ENCODE measurements at places on chromosomes 6 and 20. TPM values are rescaled to one million over a fixed set of nuclear protein-coding genes. Genes with fewer than 3 reads are reported as not detected.

The SRF gene
- total RNA-seq = 34.2 TPM

The NKX2-2 gene
- total RNA-seq = not detected

The FOXC1 gene
- total RNA-seq = 7.6 TPM

The SUPT3H gene
- total RNA-seq = 5.0 TPM

The ADGRF5 gene
- 71.1 TPM for total RNA-seq

The SEMG1 gene
- total RNA-seq = not detected

The GPR63 gene
- total RNA-seq = 0.32 TPM

The SULF2 gene
- total RNA-seq = 68.7 TPM

DNA sequence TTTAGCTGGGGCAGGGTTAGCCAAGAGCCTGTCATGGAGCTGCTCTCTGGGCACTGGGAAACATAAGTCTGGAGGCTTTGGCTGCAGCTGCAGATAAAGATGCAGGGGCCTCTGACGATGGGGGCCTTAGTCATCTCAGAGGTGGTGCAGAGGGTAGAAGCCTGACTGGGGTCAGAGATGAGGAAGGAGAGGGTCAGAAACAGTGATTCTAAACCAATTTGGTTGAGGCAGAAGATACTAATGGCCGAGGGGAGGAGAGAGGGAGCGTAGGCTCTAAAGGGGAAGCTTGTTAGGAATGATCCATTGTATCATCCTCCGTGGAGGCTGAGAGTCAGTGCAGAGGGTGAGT, 33.8 kb downstream of the PLEKHG1 start:
- DNase-seq = no peak

DNA sequence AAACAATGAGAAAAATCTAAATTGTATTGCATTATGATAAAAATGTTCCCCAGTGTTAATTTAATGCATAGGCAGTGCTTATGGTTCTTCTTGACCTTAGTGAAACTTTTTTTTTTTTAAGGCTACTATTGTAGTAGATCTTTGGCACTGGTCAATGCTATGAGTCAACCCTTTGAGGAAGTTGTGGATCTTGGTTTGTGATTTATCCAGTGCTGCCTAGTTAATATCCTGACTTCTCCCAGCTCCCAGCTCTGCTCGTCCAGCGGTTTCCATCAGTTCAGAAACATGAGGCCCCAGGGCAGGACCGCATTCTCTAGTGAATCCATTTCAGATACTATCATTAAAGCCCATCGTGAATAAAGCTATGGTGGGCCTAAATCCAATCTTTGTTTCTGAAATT, 364.5 kb upstream of the JARID2 start:
- no peak for DNase-seq

DNA sequence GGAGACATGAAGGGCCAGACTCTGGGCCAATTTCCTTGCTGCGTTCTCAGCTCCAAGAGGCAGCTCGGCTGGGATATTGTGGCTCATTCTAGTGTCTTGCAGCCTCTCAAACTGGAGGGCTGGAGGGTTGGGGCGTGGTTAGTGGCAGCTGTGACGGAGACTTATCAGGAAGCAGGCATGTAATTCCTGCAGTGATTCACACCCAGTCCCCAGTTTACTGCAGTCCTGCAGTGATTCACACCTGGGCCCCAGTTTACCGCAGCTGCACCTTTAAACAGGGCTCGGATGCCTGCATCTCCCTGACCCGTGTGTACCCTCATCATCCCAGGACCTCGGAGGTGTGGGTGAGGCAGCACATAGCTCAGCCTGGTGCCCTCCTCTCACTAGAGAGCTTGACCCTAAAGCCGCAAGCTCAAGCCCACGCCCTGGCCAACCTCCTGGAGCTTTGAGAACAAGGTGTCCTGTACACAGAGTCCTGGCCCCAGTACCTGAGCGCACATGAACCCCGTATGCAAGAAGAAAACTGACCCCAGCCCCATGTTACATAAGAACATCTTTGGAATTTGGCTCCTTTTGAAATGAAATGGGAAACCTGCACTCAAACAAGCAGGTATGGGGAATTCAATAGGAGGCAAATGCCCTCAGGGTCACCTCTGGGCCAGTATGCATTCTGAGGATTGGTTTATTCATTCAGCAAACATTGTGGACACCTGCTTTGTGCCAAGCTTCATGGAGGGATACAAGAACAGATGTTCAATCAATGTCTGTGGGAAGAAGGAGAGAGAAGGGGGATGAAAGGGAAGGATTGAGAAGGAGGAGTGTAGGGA, 55.3 kb upstream of the FAM83D start:
- DNase-seq = peak; percentile 76

DNA sequence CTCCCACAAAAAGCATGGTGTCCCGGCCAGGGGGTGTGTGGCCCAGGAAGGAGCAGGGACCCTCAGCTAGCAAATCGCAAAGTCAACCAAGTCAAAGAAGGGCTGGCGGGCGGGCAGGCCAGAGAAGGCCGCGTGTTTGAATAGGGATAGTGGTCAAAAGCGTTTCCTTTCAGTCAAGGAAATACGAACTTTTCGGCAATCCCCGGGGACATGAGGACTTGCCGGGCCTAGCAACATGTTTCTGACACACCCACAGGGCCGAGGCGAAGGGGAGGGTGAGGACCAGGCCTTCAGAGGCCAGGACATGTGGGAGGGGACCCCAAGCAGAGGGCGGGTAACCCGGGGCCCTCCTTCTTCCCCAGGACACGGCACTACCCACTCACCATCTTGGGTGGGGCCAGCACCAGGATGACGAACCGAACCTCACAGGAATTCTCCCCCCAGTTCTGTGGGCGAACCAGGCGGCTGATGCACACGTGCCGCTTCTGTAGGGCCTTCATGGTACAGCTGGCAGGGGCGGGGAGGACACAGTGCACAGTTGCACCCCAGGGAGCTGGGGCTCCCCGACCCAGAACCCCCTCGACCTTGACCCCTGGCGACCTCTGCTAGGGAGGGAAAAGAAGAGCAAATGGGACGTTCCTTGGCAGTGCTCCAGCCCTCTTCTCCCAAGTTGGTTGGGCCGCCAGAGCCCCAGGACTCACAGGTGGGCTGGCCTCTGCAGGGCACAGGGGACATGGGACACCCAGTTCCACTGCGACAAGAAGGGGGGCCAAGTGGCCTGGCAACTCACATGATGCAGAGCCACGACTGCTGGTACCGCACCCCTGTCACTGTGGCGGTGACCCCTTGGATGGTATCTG, 5.6 kb downstream of the SLC4A11 start:
- DNase-seq = no peak

DNA sequence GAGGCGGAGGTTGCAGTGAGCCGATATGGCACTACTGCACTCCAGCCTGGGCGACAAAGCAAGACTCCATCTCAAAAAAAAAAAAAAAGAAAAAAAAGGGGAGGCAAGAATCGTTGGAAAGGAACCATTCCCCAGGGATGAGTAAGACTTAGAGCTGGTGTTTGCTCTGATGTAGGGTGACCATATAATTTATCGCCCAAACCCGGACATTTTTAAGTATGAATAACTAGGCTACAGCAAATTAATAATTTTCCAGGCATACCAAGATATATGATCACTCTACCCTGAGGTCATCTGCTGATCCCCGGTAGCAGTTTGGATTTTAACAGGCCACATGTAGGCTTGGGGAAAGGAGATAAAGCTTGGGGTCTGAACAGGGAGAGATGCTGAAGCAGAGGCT, 260.9 kb downstream of the BTBD9 start:
- DNase-seq = no peak

DNA sequence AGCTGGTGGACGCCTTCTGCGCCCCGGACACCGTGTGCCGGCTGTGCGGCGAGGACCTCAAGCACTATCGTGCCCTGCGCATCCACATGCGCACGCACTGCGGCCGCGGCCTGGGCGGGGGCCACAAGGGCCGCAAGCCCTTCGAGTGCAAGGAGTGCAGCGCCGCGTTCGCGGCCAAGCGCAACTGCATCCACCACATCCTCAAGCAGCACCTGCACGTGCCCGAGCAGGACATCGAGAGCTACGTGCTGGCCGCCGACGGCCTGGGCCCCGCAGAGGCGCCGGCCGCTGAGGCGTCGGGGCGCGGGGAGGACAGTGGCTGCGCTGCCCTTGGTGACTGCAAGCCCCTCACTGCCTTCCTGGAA, 82.7 kb downstream of the SSR1 start:
- DNase-seq = no peak

DNA sequence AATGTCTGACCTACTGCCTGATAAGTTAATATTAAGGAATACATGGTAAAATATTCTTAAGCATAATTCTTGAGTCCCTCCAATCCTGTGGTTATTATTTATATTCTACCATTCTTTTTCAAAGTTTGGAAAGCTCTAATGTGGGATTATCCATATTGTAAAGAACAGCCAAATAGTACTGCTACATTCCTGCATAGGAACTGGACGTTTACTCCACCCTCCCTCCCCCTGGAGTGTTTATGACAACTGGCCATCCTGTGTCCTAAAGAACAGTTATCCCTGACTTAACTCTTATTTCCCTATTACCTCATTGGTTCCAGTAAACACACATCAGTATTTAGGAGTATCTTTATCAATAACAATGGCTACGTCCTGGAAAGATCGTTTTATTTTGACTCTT, 308.7 kb upstream of the TFAP2D start:
- DNase-seq = no peak

GRCh38 chr6:129124347-129124746, 241.4 kb downstream of the LAMA2 start:
- DNase-seq = no peak

- DNase-seq = no peak
These were observed 12.7 kb upstream of the LRRN4 start for GRCh38 chr20:6066582-6066981.

- no peak for DNase-seq
These were observed 131.2 kb downstream of the SH3BGRL2 start for GRCh38 chr6:79762370-79762769.

DNA sequence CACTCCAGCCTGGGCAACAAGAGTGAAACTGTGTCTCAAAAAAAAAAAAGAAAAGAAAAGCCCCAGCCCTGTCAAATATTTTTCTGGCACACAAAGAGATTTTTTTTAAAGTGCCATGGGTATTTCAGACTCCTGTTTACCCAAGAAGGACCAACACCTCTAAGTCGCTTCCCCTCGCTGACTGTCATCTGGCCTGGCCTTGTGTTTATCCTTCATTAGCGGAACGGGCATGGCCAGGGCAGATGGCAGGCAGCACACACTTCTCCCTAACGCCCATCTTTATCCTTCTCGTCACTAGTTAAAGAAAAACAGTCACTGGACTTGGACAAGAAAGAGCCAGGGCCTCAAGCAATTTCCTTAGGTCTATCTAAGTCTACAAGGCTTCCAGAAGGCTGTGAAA, 7.3 kb upstream of the CBFA2T2 start:
- DNase-seq = no peak

GRCh38 chr20:56724241-56724757, 95.2 kb downstream of the TFAP2C start:
- DNase-seq = no peak

GRCh38 chr6:138250513-138251247, 32.4 kb upstream of the PBOV1 start:
- DNase-seq = no peak

GRCh38 chr6:164252291-164252690, 837.8 kb downstream of the QKI start:
- no peak for DNase-seq

DNA sequence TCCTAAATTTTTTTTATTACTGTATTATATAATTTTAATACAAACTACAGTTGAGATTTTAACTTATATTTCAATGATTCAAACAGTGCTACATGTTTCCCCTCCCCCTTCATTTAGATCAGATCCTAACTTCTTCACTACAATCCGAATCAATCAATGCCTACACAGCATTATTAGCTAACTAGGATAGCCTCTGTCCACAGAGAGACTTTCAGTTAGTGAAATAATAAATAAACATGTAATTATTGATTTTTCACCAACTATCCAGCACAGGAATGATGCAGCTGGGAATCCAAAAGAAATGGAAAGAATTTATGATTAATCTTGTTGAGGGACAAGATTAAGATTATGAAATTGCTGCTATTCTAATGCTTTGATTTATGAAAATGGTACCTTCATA, 163.7 kb downstream of the PHF3 start:
- DNase-seq = no peak
